ENCODE measurements at places on chromosomes 13 and 19.

DNA sequence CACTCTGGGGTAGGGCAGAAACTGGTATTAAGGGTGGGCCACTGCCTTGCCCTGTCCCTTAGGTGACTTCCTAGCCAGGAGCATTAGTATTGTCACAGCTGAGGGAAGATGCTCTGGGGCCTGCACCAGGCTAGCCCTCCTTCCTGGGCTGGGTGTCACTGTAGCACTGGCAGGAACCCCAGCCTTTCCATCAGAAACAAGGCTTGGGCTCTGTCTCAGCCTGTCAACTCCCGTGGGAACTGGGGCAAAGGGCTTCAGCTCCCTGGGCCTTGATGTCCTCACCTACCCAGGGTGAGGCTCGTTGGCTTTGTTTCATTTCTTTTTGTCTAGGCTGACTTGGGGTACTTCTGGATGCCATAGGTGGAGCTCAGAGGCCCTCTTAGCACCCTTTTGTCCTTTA is 18.0 kb downstream of the PAF1 start:
- no peak for DNase-seq

DNA sequence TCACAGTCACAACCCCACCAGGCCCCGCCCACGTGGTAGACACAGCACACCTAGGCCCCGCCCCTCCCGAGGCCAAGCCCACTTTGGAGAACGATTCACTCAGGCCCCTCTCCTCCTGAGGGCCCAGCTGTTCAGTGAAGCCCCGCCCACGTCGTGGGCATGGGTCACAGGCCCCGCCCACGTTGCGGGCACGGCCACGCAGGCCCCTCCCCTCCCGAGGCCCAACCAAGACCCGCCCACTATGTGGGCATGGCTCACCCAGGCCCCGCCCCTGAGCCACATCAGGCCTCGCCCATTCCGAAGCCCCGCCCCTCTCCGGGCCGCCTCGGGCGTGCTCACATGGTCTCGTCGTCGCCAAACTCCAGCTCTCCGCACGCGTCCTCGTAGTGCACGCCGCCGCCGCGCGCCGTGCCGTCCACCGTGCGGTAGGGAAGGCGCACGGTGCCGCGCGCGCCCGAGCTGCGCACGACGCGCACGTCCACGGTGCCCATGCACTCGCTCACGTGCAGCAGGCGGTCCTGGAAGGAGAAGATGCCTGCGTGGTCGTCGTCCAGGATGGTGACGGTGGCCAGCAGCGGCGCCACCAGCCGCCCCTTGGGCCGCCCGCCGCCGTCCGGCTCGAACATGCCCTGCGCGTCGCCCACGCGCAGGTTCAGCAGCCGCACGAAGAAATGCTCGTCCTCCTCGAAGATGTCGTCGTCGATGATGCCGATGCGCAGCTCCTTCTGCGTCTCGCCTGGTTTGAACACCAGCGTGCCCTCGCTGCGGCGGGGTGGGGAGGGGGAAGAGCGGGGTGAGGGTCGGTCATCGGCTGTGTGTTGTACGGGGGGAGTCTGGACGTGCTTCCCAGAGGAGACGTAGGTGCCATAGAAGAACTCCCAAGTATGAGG is 24.0 kb downstream of the SLC8A2 start:
- DNase-seq = peak; percentile 46

DNA sequence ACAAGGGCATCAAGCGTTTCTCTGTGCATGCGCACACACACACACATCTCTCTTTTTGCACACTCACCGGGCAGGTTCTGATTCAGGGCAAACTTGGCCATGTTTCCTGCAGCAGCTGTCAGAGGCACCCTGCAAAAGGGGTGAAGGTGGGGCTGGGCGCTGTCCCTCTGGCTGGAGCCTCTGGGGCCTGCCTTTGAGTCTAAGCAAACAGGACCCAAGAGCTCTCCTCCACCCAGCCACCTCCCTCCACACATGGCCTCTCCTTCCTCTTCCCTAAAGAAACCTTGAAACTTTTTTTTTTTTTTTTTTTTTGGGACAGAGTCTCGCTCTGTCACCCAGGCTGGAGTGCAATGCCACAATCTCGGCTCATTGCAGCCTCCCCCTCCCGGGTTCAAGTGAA is 5.3 kb downstream of the KANK3 start:
- no peak for DNase-seq

- DNase-seq = no peak
Observed at GRCh38 chr19:28876609-28877123, 336.3 kb downstream of the UQCRFS1 start.

DNA sequence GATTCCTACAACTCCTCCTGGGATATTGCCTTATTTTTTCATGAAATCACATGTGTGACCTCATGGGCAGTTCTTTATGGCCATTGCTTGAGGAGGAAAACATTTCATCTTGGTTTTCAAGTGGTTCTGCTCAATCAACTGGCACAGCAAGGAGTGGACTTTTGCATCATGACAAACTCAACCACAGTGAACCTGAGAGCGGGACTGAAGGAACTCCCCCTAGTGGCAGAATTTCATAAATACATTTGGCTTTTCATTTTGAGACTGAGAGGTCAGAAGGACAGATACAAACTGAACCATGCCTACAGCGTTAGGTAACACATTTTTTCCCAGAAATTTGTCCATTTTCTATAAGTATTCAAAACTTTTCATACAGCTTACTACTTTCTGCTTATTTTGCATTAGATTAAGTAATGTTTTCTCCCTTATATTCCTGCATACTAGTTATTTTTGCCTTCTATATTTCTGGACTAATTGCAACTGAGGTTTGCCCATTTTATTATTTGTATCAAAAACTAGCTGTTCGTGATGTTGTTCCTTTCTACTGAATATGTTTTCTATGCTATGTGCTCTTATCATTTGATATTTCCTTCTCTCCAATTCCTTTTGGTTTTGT is 13.4 kb upstream of the SIGLEC12 start:
- peak; percentile 13 for DNase-seq
